ENCODE measurements at places on chromosomes 7 and 10.

GRCh38 chr7:32179567-32179966 lies 109.4 kb upstream of the PDE1C start:
- DNase-seq, result no peak

- DNase-seq, result no peak
These were observed 172.8 kb upstream of the AOAH start for GRCh38 chr7:36896956-36897590.

GRCh38 chr10:98617906-98618520 lies 171.3 kb upstream of the HPS1 start:
- no peak for DNase-seq

DNA sequence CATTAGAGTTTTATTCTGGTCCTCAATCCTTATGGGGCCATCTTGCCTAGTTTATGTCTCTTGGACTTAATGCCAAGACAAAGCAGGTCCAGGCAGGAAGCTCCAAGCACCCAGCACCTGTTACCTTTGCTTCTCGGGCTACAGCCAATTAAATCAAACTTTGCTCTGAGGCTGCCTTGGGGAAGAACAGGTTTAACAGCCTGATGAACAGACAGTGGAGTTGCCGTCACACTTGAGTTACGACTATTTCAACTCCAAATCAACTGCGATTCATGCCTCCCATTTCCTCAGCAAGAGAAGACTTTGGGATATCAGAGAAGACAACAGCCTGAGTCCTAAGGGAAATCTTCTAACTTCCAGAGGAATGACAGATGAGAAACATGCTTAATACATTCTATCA lies 62.2 kb downstream of the XPNPEP1 start:
- DNase-seq, result no peak

DNA sequence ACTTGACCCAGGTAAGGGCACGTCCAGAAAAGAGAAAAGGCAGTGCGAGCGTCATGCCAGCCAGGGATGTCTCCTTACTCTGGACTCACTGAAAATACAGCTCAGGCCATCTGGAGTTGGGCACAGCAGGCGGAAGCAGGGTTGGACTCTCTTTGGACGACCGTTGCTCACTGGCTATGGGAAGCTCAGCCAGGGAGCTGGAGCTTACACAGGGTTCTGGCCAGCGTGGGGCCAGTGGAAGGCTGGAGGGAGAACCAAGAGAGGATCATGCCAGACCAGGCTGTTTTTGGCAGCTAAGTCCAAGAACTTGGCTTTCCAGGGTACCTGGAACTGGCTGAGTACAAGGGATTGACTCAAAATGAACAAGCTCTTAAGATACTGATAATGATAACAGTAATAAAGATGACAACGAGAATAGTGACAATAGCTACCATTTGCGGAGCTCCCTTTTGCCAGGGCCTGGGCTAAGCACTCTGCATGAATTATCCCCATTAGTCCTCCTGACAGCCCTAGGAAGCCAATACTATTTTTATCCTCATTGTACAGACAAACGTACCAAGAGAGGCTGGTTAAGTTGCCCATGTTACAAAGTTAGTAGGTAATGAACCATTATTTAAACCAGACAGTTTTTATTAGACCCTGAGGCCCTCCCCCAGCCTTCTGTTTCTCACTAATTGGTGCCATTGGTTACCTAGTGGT lies 177.6 kb downstream of the PTPN20 start:
- no peak for DNase-seq

DNA sequence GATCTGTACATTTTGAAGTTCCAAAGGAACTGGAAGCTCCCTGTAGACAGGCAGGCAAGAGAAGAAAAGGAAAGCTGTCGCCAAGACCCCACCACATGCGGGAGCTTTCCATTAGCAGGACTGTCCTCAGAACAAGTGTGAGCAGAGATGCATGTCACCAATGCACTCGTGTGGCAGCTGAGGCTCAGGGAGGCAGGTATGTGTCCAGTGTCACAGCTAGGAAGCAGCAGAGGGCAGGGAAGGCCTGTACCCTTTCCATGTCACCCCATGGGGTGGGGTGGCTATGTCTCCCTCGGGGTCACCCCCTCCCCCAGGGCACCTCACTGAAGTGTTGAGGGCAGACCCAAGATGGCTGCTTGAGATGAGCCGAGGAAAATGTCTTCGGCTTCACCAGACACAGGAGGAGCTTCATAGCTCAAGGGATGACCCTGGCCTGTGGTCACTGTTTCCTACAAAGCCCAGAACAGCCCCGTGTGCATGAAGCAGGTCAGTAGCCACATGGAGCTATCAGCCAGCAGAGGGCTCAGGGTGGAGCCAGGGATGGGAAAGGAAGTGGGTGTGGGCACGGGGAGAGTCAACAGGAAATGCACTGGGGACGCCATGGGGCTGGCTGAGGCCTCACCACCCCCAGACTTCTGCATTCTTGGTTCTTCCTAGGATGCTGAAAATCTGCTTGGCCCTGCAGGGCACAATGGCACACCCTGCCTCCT lies 96.6 kb downstream of the FAM53B start:
- peak; percentile 83 for DNase-seq

DNA sequence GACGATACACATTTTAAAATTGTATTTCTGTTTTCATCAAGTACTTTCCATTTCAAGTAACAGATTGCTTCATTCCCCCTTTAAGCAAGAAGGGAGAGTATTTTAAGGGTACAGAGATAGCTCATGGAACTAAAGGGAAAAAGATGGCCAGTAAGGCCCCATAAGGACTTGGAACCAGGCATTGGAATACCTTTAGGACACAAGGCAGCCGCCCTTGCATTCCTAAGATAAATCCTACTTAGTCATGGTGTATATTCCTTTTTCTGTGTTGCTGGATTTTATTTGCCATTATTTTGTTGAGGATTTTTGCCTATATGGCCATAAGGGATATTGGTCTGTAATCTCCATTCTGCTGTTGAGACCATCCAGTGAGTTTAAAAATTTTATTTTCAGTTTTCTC lies 49.2 kb downstream of the BTRC start:
- DNase-seq, result no peak

GRCh38 chr7:95435422-95435780 lies 573 bp upstream of the PON2 start:
- no peak for DNase-seq

DNA sequence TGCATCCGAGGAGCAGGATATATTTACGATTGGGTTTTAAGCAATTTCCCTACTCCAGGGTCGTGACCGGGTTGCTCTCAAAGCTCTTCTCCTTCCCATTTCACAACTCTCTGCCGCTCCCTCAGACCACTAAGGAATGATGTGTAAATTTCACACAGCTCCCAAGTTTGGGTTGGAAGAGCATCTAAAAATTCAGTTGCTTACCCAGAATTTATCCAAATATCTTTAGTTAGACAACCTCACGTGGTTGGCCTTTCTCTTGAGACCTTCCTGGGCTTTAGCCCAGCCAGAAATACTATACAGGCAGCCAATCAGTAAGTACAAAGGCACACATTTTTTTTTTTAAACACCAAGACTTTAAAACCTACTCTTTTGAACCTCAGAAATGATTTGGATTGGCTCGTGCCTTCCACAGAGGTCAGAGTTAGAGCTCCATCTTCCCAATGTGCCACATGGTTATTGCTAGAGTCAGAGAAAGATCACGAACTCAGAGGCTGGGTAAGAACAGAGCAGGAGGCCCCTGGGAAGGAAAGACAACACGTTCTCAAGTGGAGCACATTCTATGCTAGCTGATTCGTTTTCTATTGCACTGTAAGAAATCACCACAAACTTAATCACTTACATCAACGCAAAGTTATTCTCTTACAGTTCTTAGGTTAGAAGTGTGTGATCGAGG lies 335.4 kb upstream of the MGMT start:
- DNase-seq, result no peak

- DNase-seq, result no peak
These were observed 23.4 kb downstream of the MCMBP start for GRCh38 chr10:119849031-119849789.

DNA sequence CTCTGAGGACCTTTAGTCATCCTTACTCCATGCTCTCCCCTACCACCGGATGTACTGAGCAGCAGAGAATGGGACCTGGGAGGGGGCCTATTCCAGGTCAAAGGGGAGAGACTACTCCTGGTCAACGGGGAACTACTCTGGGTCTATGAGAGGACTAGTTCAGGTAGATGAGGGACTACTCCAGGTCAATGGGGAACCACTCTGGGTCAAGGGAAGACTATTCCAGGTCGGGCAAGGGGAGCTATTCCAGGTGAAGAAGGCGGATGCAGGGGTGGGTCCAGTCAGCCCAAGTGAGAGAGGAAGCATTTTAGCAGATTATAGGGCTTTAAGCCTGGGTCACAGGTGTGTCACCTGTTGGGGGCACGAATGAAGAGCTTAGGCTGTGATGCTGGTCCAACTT lies 35.4 kb downstream of the CCM2 start:
- DNase-seq, result no peak

GRCh38 chr10:130440971-130441370 lies 304.8 kb downstream of the GLRX3 start:
- no peak for DNase-seq

- peak; percentile 62 for DNase-seq
These were observed 1.6 kb downstream of the SFMBT2 start for GRCh38 chr10:7409045-7409731.

DNA sequence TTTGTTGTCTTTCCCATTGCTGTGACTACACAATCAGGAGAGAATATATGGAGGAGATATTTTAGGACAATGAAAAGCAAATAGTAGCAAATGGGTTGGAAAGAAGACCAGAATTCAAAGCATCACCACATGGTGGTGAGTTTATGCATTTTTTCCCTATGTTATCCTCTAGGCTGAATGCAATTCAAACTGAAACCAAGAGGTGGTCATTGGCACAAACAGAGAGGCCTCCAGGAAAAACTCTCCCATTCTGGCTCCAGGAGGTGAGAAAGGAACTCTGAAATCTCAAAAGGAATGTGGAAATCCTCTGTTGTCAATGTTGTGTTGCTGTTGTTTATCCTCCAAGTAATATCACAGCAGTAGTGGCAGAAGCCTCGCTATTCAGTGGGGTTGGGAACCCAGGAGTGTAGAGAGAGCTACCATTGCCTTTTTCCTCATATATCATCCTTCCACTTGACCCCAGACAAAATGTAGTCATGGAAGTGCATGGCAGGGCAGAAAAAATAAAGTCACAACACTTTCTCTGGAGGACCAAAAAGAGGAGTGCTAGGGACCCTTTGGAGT lies 819.1 kb downstream of the GRID1 start:
- no peak for DNase-seq

DNA sequence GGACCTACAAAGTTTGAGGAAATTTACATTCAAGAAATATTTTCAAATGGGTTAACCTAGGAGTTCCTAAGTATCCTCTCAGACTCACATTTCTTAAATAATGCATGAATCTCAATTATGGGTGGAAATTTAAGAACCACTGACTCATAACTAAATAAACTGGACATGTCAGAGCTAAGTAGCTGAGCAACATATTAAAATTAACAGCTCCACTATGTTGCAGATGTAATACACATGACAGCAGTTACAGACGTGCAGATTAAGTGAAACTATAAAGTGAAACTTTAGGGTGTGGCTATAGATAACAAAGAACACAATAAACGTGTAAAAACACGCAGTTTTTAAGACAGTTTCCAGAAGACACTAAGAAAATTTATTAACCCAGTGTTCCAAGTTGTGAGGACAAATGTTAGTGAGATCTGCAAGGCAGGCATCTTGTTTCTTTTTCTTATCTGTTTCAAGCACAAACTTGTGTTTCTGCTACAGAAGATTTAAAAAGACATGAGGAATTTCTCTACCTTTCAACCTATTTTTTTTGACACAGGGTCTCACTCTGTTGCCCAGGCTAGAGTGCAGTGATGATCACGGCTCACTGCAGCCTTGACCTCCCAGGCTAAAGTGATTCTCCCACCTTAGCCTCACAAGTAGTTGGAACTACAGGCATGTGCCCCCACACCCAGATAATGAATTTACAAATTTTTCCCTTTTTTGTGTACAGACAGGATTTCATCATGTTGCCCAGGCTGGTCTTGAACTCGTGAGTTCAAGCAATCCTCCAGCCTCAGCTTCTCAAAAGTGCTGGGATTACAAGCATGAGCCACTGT lies 25.3 kb downstream of the DNMBP start:
- DNase-seq, result no peak

DNA sequence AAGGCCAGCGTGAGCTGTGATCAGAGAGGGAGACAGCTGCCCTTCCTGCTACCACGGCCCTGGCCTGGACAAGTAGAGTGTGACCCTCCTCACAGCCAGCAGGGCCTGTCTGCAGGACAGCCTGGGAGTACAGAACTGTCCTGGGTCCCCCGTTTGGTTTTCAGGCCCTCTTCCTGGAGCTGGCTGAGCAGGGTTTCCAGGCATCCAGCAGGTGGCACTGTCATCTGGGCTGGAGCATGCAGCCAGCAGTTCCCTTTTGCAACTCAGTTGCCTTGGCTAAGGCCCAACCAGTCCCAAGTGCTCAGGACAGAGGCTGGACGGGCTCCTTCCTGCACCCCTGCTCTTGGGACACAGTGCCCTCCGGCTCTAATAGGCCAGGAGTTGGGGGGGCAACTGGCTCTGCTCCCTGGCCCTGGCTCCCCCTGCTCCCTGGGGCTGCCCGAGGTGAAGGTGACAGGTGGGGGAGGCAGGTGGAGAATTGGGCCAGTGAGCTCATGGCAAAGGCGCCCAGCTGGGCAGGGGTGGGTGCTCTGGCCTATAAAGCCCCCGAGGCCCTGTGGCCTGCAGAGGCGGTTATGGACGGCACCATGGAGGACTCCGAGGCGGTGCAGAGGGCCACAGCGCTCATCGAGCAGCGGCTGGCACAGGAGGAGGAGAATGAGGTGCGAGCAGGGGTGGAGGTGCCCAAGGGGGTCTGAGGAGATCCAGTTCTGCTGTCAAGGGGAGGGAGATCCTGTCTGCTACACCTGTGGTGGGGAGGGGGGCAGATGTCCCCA lies at the start of gene ANKRD2:
Gene ANKRD2, plus strand, starts transcription at position 566 of the 776 bp plus-strand sequence. Its CDS starts 10 bp downstream, at position 576.
- DNase-seq, result peak; percentile 71

GRCh38 chr10:72075376-72076115 lies 12.8 kb downstream of the SPOCK2 start:
- no peak for DNase-seq

DNA sequence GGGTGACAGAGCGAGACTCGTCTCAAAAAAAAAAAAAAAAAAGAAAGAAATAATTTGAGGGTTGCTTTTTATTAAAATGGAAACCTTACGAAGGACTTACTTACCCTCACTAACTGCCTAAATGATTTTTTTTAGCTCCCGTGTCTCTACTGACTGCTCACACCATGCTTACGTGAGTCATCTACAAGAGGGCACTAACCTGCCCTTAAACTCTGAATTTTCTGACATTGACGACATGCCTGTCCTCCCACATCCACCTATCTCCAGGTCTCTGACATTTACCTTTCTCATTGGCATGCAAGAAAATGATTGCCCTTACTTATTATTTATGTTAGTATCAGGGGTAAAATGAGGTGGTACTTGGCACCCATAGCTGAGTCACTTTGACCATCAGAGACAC lies 1286.3 kb upstream of the AUTS2 start:
- no peak for DNase-seq

- DNase-seq, result no peak
These were observed 17.7 kb downstream of the SEPTIN7 start for GRCh38 chr7:35818513-35818912.

GRCh38 chr7:30224511-30225062 lies 59.8 kb upstream of the ZNRF2 start:
- no peak for DNase-seq

- no peak for DNase-seq
These were observed 414.4 kb downstream of the SFMBT2 start for GRCh38 chr10:6996431-6996830.

- DNase-seq, result no peak
These were observed 58.7 kb upstream of the VSTM2A start for GRCh38 chr7:54483523-54483922.

GRCh38 chr7:2541291-2542010 lies 13.9 kb downstream of the BRAT1 start:
- no peak for DNase-seq

- DNase-seq, result no peak
These were observed 491.9 kb downstream of the PARD3 start for GRCh38 chr10:34323192-34323591.

All from activated CD4-positive, alpha-beta T cell treated with anti-CD3 and anti-CD28 coated beads, Interleukin-2, amount 10 ng/mL, durations not matched to agents 7 days and 5 days (primary cell).